WTC11 (cell line): ENCODE measurements at places on chromosomes 2 and 18.
A peak's percentile ranks its signal among the peaks of the same experiment; 100 is the strongest.

- DNase-seq = peak; percentile 57
Measured at GRCh38 chr2:234669621-234670020, 172.7 kb upstream of the ARL4C start.

DNA sequence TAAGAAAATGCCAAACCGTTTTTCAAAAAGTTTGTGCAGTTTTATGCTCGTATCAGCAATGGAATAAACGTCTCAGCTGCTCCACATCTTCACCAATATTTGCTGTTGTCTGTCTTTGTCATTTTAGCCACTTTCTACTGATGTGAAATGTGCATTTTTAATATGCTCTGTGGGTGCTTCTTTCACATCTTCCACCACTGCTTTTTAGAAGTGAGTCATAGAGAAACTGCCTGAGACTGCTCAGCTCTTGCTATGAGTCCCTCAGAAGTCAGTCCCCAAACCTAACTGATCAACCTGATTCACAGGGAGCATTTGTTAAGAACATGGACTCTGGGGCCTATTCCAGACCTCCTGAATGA lies 41.0 kb upstream of the EPC2 start:
- DNase-seq = no peak

- no peak for DNase-seq
Measured at GRCh38 chr18:30999186-30999585, 43.4 kb downstream of the DSC3 start.

DNA sequence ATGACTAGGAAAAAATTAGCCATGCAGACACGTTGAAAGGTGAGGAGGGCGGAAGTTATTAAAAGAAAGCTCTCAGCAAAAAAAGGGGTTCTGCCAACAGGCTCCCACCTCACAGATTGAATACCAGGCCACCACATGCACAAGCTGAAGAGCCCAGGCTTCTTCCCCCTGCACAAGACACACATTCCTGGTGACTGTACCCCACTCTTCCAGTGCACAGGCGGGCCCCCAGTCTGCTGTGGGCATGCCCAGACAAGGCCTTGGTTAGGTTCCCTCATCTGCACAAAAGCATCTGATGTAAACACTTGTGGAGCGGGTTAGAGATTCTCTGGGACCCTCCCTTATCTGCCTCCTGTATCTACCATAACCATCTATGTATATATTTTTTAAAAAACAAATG lies 81.7 kb downstream of the AGPS start:
- no peak for DNase-seq
